T-helper 17 cell (primary cell): ENCODE measurements at places on chromosomes 4 and X. TPM values are rescaled to one million over a fixed set of nuclear protein-coding genes. Genes with fewer than 3 reads are reported as not detected.

DNA sequence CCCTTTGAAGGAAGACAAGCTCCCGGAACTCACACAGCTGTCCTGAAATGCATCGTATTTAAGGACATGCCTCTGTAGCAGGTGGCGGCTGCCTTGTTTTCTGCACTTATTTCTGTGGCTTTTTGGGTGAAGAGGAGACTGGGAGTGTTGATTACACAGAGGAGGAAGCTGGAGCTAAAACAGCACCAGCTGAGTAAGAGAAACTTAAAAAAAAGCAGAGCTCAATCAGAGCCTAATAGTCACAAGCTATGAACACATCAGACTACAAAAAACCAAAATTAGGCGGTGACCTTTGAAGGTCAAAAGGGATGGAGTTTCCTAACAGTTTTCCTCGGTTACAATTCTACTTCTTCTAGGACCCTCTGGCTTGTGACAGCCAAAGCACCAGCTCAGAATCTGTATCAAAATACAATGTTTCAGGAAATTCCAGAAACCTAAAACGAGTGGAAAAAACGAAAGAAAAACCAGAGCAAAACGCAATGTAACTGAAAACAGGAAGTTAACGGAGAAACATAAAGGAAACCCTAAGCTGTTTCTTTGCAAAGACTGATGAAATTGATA is 13.5 kb downstream of the PRKX start:
- no peak for DNase-seq

GRCh38 chr4:101689220-101689619 is 101.3 kb upstream of the BANK1 start:
- no peak for DNase-seq

DNA sequence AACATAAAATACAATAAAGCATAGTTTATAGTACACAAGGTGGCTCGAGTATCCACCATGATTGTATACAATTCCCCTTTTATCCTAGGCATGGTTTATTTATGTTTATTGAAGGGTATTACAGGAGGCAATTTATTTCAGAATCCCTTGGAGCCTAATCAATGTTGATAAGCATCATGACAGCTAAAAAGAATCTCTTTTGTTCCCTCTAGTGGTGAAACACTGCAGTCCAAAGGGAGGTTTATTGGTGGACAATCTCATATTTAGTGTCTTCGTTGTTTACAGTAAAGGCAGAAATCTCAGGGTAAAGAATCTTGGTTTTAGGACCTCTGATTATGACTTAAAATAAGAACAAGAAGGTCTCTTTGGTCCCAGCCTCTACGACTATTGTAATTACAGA is 1712.5 kb downstream of the C4orf33 start:
- no peak for DNase-seq

DNA sequence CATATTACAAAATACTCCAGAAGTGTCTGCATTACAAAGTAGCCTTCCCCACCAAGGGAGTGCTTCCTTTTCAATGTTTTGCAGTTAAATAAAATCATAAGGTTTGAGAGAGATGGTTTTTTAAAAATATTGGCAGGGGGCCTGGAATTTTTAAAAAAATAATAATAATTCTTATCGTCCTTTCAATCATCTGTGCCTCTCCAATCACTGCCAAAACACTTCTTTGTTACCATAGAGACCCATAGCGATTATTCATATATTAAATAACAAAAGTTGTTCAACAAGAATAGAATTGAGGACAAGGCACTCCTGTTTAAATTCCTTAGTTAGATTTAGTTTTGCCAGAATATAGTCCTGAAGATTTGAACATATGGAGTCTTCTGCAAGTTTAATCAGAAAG is 203.1 kb downstream of the FAT4 start:
- no peak for DNase-seq

DNA sequence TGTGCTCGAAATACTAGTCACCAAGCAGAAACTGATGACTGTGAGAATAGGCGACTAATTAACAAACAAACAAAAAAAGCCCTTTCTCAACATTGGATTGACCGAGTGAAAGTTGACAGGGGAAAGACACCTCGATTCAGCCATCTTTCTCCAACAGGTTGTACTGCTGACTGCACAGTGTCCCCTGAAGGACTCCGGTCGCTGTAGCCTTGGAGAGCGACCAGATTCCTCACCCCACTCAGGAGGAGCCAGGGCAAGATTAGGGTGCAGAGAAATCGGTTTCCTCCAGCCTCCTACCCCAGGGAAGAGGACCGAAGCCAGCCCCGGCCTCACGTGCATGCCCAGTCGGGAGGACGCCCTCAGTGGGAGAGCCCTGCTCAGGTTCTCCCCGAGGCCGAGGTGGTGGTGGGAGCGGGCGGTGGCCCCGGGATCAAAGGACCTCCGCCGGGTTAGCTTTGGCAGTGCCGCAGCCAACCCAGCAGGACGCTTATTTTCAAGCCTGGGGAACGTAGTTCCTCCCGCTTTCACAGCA is 1.1 kb upstream of the RAP1GDS1 start:
- DNase-seq: peak; percentile 30

- no peak for DNase-seq
These were observed 89.3 kb upstream of the MAML3 start for GRCh38 chr4:140243278-140243753.

GRCh38 chr4:76854858-76855257 is 43.1 kb downstream of the SOWAHB start:
- DNase-seq: no peak

MAGEA12 gene
- not detected for total RNA-seq

- no peak for DNase-seq
These were observed 83.7 kb upstream of the FAM9C start for GRCh38 chrX:13128104-13128503.

GRCh38 chrX:37453821-37454220 is 104.7 kb downstream of the PRRG1 start:
- DNase-seq: no peak

- no peak for DNase-seq
These were observed 225.4 kb downstream of the CPE start for GRCh38 chr4:165604181-165604580.

TRMT2B gene
- 35.3 TPM for total RNA-seq

DNA sequence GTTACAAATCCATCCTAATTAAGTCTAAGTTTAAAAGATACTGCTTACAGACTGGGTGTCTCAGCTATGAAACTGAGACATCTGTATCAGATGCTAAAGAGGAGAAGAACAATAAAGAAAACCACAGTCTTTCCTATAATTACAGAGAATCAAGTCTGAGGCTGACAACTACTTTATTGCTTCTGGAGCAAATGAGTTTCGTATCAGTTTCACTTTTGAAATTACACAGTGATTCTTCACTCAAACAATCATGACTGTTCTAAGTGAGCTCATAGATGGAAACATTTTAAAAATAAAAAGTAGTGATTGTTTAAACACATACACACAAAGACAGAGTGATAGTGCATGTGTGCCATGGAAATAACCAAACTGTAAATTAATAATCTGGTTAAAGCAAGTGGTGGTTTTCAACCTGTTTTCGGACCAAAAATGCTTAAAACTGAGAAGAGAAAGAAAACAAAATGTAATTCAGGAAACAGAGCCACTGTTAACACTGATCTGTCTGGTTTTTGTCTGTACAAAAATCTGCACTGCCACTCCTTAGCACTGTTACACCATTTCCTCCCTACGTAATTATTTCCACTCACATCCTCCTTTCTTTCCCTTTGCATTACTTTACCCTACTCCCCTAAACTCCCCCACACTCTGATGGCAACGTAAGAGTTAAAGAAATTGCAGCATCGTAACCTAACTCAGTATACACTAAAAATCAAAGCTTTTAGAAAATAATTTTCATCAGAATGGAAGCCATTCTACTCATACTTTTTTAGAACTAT is 12.5 kb downstream of the RFC1 start:
- DNase-seq: no peak

DNA sequence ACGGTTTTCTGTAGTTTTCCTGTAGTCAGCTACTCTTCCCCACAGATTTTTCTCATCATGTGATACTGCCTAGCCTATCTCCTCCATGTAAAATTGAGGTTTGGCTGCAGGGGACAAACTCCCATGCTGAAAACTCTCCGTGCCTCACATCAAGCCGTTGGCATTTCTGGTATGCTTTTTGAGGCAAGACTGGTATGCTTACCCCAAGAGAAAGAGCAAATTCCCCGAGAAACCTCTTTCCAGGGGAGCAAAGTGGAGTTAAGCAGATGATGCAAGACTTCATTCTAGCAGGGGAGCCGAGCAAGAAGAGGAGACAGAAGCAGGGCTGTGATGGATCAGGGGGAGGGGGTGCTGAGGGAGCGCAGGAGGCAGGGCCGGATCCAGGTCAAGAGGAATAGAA is 4.8 kb downstream of the SOWAHD start:
- no peak for DNase-seq

DNA sequence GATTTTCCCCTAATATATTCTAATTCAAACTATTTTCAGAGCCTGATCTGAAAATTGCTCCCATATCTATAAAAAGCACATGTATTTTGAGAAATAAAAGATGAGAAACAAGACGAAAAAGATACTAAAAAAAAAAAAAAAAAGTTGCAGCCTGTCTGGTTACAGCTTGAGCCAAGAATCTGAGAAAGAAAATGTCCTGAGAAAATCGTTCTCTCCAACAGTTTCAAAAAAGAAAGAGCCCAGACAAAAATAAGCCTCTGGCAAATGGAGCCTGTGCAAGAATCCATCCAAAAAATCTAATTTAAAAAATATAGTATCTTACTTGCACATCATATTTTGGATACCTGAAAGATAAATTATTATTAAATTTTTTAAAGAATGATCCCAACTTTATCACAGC is 163.0 kb upstream of the TBL1X start:
- no peak for DNase-seq

DNA sequence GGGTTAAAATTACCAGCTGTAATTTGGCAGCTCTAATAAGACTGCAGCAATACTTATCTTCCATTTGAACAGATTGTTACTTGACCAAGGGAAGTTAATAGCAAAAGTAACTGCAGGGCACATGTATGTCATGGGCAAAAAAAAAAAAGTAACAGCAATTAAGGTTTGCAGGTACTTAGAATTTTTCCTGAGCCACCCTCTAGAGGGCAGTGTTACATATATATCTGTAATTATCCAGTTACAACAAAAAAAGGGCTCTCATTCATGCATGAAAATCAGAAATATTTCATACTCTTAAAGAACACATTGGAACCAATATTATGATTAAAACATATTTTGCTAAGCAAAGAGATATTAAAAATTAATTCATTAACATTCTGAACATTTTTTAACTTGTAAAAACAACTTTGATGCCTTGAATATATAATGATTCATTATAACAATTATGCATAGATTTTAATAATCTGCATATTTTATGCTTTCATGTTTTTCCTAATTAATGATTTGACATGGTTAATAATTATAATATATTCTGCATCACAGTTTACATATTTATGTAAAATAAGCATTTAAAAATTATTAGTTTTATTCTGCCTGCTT is 25.1 kb downstream of the XIAP start:
- no peak for DNase-seq

HERC5 gene
- total RNA-seq: 17.2 TPM

RASGEF1B gene
- total RNA-seq: 58.7 TPM

AMBN gene
- total RNA-seq: not detected

DNA sequence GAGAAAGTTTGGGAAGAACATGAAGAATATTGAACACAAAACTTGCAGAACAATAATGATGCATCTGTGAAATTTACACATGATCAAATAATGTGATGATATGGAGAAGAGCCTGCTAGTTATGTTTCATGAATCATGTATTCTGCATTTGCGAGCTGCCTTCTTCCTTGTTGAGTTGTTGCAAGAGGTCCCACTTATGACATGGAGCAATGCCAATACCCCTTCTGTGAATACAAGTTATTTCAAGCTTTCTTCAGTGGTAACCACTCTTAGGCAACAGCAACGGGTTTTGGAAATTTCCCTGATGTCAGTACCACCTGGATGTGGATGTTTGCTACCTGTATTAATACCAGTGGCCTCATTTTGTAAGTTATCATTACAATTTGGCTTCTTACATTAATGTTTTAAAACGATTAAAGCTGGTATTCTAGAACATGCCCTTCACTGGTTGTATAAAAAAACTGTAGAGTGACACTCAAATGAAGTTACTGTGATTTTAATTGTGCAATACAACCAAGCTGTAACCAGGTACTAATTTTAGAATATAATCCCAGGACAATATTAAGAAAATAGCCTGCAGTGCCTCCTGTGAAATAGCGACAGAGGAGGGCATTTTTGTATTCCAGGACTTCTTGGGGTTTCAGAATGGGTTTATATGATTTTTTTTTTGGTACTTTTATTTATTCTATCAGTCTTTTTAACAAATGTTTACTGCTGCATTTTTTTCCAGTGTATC is 25.3 kb downstream of the IQCM start:
- DNase-seq: no peak

HTR2C gene
- not detected for total RNA-seq

- DNase-seq: no peak
These were observed 12.3 kb upstream of the RAP2C start for GRCh38 chrX:132231587-132231986.

FAM9B gene
- total RNA-seq: not detected

GRCh38 chrX:95318882-95319281 is 1365.8 kb upstream of the DIAPH2 start:
- DNase-seq: no peak

GRCh38 chr4:52957220-52957686 is 95.1 kb downstream of the RASL11B start:
- no peak for DNase-seq

- no peak for DNase-seq
These were observed 430.7 kb downstream of the IDS start for GRCh38 chrX:149074398-149074797.

DNA sequence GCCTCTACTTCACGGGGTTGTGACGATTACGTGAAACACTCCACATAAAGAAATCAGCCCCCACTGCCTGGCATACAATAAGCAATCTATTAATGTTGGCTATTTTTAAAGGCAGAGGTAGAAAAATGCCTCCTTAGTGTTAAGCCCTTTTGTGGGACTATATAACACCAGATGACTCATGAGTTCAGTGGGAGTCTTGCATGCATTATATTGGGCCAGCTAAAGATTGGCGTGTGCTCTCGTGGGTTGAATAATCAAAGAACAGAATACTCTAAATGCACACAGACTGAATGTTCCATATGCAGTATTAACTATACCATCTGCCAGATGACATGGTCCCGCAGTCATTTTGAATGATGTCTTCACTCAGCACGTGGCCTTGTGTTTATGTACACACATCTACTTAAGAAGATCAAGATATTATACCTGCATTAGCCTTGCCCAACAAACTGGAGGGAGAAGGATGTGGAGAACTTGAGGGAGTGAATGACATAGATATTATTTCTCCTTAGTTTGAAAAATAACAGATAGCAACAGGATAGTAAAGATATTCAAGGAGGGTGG is 85.0 kb upstream of the MYOZ2 start:
- DNase-seq: no peak

FMR1NB gene
- not detected for total RNA-seq

- no peak for DNase-seq
These were observed 2.3 kb downstream of the IRF2 start for GRCh38 chr4:184471881-184472613.

GABRA4 gene
- total RNA-seq: not detected

GRCh38 chr4:149794352-149794751 is 21.3 kb downstream of the IQCM start:
- DNase-seq: no peak

DNA sequence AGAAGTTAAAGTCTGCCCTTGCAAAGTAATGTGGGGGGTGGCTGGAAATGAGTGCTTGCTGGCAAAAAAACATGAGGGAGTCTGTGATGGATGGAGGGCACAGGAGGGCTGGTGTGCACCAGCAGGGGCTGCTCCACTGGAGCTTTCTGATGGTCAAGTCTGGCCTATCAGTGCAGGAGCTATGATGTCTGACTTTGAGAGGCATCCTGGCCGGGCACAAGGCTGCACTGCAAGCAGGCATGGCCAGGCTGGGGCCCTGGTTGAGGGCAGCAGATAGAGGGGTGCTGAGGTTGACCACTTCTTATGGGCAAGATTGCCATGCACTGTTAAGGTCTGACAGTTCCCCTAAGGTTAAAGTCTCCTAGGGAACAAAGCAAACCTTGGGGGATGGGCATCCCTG is 1140.2 kb downstream of the FAM133A start:
- no peak for DNase-seq

SSX4B gene
- total RNA-seq: not detected
